ENCODE measurements at places on chromosomes 7 and 10. TPM values are rescaled to one million over a fixed set of nuclear protein-coding genes. Genes with fewer than 3 reads are reported as not detected.

CYP26C1 gene
- total RNA-seq: 0.37 TPM

ABCF2 gene
- 67.0 TPM for total RNA-seq

PPIF gene
- 74.2 TPM for total RNA-seq

LRRD1 gene
- total RNA-seq: 0.57 TPM

LHFPL3 gene
- total RNA-seq: not detected

CCDC172 gene
- not detected for total RNA-seq

TEX36 gene
- total RNA-seq: not detected

ADRB1 gene
- total RNA-seq: 0.14 TPM

GRCh38 chr7:121328508-121329190 is at the start of gene WNT16:
Gene WNT16, plus strand, starts transcription at chr7:121329000. Its CDS starts 293 bp downstream, at chr7:121329293.
- H3K27me3 ChIP-seq: peaks cover 50% of the 10 kb centered on the region
- no peak within 1 kb of the TSS for H3K27ac ChIP-seq
- H3K4me3 ChIP-seq: peak within 1 kb of the TSS; percentile 85
- no peaks in the 10 kb centered on the region for H3K36me3 ChIP-seq
- DNase-seq: no peak

DNA sequence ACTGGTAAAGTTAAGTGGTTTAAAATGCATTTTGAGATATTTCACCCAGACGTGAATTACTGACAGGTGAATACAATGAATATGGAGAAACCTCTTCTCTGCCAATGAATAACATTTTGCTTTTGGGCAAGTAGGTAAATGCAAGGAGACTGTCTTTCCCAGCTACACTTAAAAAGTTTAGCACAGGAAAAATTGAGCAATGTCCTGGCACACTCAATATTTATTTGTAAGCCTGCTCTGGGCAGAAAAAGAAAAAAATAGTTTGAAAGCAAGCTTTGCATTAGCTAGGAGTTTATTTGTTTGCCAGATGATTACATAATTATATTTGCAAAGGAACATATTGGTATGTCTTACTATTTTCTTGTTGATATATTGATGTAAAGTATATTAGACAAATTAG is 624.2 kb downstream of the ACTR3B start:
- H3K36me3 ChIP-seq: peaks cover 17% of the 10 kb centered on the region
- no peak overlapping the region for H3K4me3 ChIP-seq
- H3K4me1 ChIP-seq: no peaks in the 10 kb centered on the region
- no peak overlapping the region for H3K27ac ChIP-seq
- DNase-seq: no peak

- peaks cover 5% of the 10 kb centered on the region for H3K4me1 ChIP-seq
- no peaks in the 10 kb centered on the region for H3K36me3 ChIP-seq
- no peak overlapping the region for H3K4me3 ChIP-seq
- H3K27me3 ChIP-seq: no peaks in the 10 kb centered on the region
- H3K27ac ChIP-seq: no peak overlapping the region
These were observed 628.6 kb downstream of the PHTF2 start for GRCh38 chr7:78427209-78427608.

DNA sequence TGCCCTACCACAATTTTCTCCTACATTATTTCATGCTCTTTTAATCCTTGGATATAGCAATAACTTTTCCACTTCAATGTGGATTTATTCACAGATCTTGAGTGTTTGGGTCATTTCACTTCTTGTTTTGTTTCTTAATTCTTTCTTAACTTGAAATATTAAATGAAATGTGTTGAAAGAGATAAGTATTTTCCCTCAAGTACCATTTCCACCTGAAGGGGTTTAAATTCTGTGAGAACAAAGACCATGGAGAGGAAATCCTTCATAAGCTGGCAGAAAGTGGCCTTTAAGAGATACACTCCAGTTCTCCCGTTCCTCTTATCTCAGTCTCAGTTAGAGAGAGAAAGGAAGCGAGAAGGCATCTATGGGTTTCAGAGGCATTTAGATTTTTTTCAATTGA is 14.1 kb upstream of the DLD start:
- H3K36me3 ChIP-seq: no peaks in the 10 kb centered on the region
- peaks cover 3% of the 10 kb centered on the region for H3K27me3 ChIP-seq
- no peak overlapping the region for H3K27ac ChIP-seq
- H3K4me3 ChIP-seq: no peak overlapping the region
- no peaks in the 10 kb centered on the region for H3K4me1 ChIP-seq

GRCh38 chr10:103917302-103918052 is 507 bp downstream of the STN1 start:
- no peaks in the 10 kb centered on the region for H3K27me3 ChIP-seq
- peak; percentile 10 for DNase-seq
- peaks cover 14% of the 10 kb centered on the region for H3K36me3 ChIP-seq

DNA sequence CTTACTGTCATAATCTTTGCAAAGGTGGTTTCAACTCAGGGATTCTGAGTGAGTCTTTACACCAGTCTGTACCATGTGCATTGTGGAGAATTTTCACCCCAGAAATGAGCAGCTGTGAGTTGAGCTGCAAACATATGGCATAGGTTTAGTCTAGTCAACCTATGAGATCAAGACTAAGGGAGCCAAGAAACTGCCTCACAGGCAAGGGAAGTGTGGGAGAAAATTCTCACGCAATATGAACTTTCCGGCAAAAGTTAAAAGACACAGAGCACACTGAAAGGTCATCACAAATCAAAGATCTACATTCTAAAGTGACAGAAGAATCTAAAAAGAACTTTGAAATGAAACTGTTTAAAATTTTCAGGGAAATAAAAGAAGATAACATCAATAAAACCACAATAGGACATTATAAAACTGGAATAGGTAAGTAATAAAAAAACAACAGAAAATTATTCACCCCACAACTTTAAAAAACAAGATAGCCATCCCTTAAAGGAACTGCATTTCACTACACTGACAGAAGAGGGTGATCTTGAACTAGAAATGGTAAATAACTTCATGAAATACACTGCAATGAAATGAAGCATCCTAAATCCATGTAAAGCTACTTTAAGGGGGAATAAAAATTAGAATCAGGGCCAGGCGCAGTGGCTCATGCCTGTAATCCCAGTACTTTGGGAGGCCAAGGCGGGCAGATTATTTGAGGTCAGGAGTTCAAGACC is 63.5 kb downstream of the LGI1 start:
- peaks cover 15% of the 10 kb centered on the region for H3K27me3 ChIP-seq
- no peak overlapping the region for H3K27ac ChIP-seq
- peaks cover 4% of the 10 kb centered on the region for H3K4me1 ChIP-seq
- no peak for DNase-seq
- no peaks in the 10 kb centered on the region for H3K36me3 ChIP-seq
- H3K4me3 ChIP-seq: no peak overlapping the region

GRCh38 chr7:150428671-150429451 is 21.6 kb upstream of the GIMAP8 start:
- peaks cover 14% of the 10 kb centered on the region for H3K4me1 ChIP-seq
- no peaks in the 10 kb centered on the region for H3K36me3 ChIP-seq
- H3K27ac ChIP-seq: peak overlapping the region; percentile 62
- H3K27me3 ChIP-seq: no peaks in the 10 kb centered on the region

DNA sequence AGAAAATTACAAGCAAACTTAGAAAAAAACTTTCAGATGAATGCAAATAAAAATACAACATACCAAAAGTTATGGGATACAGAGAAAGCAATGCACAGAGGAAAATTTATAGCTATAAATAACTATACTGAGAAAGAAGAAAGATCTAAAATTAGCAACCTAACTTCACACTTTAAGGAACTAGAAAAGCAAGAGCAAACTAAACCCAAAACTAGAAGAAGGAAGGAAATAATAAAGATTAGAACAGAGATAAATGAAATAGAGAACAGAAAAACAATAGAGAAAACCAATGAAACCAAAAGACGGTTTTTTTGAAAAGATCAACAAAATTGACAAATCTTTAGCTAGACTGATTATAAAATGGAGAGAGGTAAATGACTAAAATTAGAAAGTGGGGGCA is 9.6 kb upstream of the STRA8 start:
- no peak overlapping the region for H3K4me3 ChIP-seq
- no peak overlapping the region for H3K27ac ChIP-seq
- no peaks in the 10 kb centered on the region for H3K36me3 ChIP-seq
- H3K4me1 ChIP-seq: no peaks in the 10 kb centered on the region

DNA sequence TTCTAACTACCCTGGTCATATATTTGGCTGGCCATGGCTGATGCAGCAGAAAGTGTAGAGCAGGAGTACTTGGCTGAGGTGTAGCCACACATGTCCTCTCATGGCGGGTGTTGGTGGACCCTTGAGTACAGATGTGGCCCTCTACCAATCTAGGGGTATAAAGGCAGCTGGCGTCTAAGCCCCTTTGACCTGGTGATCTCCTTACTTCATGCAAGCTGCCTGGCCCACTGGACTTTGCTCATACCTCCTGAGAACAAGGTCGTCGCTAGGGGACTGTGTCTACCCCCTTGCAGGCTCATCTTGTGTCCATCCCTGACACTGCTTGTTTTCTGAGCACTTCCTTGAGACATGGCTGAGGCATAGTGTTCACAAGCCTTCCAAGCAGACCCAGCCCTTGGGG is 287.8 kb downstream of the RPS24 start:
- H3K4me1 ChIP-seq: peaks cover 22% of the 10 kb centered on the region
- DNase-seq: no peak
- H3K4me3 ChIP-seq: no peak overlapping the region

DNA sequence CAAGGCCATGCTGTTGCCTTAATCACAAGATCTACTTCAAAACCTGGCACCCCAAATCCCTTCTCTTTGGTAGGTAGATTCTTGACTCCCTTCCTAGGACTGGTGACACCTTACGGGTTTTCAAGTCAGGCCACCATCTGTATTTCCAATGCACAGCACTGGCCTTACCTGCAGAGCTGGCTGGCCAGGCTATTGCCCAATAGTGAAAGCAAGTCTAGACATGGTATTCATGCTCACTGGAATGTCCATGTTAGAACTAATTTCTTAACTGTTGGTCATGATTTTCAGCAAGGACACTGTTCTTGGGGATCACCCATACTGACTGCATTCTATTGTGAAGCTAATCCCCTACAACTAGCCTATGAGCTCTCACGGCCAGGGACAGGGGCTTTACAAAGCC is 313.1 kb upstream of the RNF32 start:
- H3K4me3 ChIP-seq: no peak overlapping the region
- H3K4me1 ChIP-seq: peaks cover 4% of the 10 kb centered on the region

DNA sequence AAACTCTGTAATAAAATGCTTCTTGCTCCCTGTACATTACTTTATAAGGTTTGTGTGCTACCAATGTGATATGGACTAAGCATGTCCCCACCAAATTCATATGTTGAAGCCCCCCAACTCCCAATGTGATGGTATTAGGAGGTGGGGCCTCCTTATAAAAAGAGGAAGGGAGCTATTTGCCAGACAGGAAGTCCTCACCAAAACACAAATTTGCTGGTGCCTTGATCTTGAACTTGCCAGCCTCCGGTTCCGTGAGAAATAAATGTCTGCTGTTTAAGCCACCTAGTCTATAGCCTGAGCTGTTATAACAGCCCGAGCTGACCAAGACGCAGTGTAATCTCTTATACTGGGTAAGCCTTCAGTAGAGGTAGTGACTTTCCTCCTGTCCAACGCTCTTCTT is 114.5 kb downstream of the INHBA start:
- no peak for DNase-seq
- H3K27ac ChIP-seq: no peak overlapping the region
- H3K27me3 ChIP-seq: peaks cover 5% of the 10 kb centered on the region
- H3K36me3 ChIP-seq: no peaks in the 10 kb centered on the region
